ENCODE measurements at places on chromosomes 6 and 20.

DNA sequence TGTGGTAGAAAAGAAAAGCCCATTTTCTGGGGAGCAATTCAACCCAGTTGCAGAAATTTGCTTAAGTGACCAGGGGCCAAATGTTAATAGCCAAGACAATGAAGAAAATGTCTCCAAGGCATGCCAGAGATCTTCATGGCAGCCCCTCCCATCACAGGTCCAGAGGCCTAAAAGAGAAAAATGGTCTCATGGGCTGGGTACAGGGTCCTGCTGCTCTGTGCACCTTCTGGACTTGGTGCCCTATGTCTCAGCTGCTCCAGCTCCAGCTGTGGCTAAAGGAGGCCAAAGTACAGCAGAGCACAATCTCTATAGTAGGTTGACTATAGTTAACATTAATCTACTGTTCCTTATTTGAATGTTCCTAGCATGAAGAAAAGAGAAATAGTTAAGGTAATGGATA lies 44.7 kb downstream of the FRK start:
- DNase-seq: no peak

DNA sequence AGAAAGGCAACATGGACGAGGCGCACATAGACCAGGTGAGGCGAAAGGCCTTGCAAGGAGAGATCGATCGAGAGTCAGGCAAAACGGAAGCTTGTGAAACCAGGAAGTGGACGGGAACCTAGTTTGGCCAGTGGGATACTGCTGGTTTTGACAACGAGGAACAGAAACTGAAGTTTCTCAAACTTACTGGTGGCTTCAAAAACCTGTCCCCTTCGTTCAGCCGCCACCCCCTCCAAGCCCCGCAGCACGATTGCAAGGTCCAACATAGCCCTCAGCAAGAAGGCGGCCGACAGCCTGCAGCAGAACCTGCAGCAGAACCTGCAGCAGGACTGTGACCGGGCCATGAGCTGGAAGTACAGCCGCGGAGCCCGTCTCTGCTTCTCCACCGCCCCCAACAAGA lies 238.0 kb downstream of the KHDC1L start:
- no peak for DNase-seq

DNA sequence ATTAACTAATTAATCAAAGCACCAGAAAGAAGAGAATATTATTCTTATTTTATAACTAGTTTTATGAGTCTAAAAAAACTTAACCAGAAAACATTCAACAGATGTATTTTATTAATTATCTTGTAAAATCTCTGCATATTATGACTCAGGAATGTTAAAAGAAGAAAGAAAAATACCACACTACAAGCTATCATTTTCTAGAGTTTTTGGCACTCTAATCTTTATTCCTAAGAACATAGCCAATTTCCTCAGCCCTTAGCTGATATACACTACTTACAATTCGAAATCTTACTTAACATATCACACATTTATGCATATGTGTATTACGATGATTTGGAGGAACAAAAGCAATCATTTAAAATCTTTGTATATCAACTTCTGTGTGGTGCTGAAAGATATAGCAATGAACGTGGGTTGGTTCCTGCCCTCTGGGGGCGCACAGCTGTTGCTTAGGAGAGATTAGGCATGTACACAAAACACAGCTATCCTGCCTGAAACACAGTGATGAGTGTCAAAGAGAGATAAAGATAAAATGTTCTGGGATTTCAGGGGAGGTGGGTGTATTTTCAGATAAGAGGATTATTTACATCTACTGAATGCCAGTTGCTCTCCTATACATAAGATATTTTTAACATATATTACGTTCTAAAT lies 404.5 kb downstream of the SYNE1 start:
- DNase-seq: peak; percentile 88

- no peak for DNase-seq
These were observed 23.6 kb downstream of the CEP57L1 start for GRCh38 chr6:109118871-109119354.

DNA sequence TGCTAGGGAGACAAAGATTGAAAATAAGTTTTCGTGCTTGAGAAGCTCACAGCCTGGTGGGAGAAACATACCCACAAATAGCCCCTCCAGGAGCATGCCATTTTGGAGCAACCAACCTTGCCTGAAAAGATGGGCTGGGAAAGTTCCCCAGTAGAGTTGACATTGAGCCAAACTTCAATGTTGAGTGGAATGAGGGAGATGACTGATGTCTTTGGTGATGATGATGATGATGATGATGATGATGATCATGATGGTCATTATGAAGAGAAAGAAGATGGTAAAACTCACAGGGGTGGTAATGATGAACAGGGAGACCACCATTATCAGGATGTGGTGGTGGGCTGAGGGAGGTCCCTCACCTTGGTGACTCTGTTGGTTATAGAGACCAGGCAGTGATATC lies 283.9 kb upstream of the RNF24 start:
- no peak for DNase-seq

GRCh38 chr6:95091823-95092436 lies 485.4 kb upstream of the MANEA start:
- DNase-seq: peak; percentile 75

DNA sequence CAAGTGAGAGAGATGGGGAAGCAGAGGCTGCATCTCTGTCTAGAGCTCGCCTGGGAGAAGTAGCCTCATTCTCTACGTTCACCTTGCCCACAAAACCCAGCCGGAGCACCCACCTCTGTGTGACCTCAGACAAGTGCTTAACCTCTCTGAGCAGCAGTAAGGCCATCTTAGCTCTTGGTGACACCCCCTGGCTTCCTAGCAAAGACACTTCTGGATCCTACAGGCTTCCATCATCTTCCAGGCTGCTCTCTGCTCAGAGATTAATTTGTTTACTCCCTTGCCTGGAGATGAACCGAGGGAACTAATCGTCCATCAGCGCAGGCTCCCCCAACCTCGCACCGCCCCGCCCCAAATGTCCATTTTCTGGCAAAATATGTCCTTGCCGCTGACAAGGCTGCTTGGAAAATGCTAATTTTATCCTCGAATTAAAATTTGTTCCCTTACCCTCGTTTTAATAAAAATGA lies 24.0 kb upstream of the CTNNBL1 start:
- DNase-seq: no peak

- peak; percentile 73 for DNase-seq
These were observed 16.6 kb upstream of the EZR start for GRCh38 chr6:158835616-158836221.

DNA sequence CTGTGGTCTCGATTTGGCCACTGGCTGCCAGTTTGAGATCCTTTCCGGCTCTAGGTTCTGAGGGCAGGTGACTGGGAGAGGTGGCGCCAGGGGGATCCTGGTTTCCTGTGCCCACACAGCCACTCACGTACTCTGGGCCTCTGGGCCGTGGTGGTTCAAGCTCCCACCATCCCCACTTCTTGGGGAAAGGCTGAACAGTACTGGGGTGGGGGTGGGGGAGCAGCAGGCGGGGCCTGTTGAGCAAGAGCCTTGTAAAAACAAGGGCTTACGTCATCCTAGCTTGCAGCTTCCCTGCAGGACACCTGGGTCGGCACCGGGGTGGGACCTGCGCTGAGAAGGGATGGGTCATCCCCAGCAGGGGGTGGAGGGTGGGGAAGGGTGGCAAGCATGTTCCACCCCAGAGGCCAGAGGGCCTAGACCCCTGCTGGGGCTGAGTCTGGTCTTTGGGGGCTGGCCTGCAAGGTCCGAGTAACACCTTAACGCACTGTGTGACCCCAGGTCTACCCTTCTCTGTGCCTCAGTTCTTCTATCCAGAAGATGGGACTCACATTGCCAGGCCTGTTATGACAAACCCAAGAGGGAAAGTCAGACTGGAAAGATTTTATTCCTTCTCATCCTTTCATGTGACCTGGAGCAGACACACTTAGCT lies 3.1 kb upstream of the CEBPB start:
- peak; percentile 79 for DNase-seq

DNA sequence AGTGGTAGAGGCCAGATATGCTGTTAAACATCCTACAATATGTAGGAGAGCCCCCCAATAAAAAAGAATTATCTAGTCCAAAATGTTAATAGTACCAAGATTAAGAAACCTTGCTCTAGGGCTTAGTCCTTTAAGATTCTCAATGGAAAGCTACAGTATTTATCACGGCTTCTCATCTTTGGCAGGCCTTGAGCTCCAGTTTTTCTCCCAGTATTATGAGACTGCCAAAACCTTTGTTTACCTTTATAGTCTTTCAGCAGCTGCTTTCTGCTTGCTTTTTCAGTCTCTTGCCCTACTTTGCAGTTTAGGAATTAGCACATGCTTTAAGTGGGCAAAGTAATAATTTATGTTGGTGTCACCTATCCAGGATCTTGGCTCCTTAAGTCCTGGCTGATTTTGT lies 59.7 kb downstream of the NHLRC1 start:
- DNase-seq: no peak

DNA sequence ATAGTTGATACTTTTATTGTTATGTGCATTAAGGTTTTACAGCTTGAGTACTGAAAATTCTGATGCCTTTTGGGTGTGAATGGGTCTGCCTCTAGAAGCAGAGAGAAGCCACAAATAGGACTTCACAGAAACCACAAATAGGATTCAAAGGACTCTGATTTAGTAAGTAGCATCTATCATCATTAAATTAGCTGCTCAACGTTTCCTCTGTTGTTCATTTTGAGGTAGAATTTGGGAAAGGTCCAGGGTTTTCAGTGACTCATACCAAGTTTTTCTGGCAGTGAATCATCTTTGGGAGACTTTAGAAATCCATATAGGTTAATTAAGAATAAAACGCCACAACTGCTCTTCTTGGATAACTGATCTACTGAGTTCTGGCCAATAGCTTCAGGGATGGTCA lies 105.1 kb downstream of the PHF3 start:
- DNase-seq: peak; percentile 75

DNA sequence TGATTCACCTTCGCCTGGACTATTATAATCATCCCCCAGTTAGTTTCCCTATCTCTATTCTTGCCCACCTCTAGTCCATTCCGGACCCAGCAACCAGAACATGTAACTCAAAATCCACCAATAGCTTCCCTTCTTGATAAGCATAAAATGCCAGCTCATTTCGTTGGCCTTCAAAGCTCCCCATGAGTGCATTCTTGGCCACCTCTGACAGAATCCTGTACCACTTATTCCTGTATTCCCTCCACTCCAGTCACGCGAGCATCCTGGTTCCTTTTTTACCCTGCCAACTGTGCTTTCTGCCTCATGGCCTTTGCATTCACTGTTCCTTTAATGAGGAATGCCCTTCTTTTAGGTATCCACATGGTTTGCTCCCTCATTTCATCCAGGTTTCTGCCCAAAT lies 36.7 kb downstream of the CYP24A1 start:
- DNase-seq: peak; percentile 25

DNA sequence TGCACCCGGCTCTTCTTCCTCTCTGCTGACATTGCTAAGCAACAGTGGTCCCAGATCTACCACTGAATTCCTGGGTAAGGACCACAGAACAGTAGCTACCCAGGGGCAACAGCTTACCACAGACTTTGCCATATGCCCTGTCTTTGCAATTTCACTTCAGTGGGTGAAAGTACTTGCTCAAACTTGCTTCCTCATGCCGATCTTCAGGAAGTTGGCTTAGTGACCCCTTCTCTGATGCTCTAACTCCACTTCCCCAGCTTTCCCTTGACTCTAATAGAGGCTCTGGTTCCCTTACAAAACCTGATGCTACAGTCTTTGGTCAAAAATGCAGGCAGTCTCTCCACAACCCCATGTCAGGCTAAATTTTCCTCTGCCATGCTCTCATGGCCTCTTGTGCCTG lies 3.3 kb upstream of the TAAR5 start:
- DNase-seq: no peak

DNA sequence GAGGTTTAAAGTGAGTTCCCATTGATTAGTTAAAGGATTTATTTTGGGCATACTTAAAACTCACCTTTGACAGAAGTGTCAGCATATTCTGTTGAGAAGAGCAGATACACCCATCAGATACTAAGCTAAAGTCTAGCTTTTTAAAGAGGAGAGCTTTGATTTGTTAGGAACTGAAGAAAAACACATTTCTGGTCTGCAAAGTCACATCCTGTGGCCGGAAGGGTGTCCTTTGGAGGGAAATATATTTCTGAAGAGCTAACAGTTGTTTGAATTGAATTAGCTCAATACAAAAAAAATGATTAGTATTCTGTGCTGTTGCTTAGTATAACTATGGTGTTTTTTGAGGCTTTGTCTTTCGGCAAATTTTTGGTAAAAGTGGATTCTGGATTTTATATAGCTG lies 302.7 kb downstream of the RFPL4B start:
- DNase-seq: no peak

DNA sequence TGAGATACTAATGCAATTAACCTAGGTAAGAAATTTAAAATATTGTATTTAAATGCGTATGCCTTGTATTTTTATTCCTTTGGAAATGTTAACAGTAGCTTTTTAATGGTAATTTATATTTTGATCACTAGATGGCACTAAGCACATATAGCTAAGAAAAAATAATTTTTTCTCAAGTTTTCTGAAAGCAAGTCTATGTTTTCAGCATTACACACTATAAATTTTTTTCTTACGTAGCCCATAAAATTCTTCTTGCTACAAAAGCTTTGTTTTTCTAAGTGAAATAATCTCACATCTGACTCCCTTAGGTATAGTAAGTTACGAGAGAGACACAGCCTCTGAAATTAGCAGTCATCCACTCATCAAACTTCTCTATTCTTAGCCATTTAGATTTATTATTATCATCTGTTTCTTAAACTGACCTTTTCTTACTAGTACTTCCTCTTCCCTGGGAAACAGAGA lies 35.7 kb downstream of the TSPYL4 start:
- DNase-seq: peak; percentile 20

DNA sequence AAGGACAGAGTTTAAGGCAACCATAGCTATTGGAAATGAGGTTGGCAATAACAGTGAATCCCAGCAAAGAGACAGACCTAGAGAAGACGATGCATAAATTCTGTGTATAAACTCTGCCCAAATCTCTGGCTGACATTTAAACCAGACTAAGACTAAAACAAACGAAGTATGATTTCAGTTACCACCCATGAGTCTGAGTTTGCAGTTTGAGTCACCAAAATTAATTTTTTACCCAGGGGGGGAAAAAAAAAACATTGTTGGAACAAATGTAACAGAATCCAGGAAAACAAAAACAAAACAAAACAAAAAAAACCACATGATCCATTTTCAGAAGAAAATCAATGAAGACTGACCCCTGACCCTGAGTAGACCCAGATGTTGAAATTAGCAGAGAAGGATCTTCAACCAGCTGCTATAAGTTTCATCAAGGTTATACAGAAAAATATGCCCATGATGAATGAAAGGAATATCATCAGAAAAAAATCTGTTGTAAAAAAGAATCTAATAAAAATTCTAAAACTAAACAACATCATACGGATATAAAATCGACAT lies 190.8 kb downstream of the GMDS start:
- no peak for DNase-seq

- DNase-seq: no peak
These were observed 123.6 kb downstream of the SYCP2 start for GRCh38 chr20:59809630-59810448.

DNA sequence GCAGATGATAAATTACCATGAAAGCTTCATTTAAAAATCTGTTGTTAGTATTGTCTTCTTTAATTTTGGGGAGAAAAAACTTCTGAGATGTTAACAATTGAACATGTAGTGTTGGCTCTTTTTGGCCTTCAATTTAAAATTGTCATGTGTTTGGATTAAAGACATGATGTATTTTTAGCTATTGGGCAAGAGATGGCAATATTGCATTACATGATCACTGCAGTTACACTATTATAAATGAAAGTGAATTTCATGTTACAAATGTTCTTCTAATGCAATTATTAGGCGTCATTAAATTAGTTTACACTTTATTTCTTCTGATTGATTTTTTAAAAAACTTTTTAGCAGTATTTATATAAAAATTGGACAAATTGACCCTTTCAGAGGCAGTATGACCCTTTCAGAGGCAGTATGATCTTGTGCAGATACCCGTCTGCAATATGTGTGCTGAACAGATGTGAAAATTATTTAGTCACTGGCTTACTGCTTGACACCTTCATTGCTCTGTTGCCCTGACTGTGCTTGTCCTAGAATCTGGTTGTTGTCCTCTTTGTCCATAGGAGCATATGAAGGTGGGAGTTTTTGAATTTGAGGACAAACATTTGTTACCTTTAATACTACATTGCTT lies 25.8 kb downstream of the CDKAL1 start:
- peak; percentile 19 for DNase-seq
